Astrocyte of the spinal cord (primary cell): ENCODE measurements at places on chromosomes 7 and 10.

GRCh38 chr10:60429084-60429849 is 39.6 kb upstream of the ANK3 start:
- DNase-seq, result no peak

DNA sequence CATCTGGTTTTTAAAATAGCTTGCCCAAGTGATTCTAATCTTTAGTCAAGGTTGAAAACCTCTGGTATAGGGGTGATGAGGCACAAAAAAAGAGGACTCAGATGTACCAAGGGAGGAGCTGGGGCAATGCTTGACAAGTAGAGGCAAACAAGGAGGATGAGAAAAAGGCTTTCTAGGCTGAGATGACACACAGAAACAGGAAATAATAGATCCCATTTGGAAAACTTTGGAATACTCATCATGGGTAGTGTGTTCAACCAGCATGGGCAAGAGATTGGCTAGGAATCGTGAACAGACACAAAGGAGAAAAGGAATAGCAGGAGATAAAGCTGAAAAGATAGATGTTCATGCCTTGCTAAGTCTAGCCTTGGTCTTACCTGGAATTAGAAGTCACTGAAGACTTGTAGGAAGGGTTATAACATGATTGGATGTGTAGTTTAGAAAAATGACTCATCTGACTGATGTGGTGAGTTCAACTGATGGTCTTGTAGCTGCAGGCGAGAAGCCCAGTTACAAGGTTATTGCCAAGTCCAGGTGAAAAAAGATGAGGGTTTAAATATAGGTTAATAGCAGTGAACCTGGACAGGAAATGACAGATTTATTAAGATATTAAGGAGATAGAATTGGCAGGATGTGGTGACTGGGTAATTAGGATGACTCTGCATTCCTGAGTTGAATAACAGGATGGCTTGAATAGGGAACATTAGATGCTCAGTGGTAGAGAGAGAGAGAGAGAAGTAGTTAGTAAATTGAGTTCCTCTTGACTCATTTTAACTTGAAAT is 214.0 kb upstream of the LRGUK start:
- DNase-seq, result peak; percentile 38

GRCh38 chr10:80693565-80693964 is 155.9 kb downstream of the SH2D4B start:
- no peak for DNase-seq

- DNase-seq, result no peak
These were observed 11.7 kb downstream of the SEMA3C start for GRCh38 chr7:80907141-80907601.

- DNase-seq, result no peak
These were observed 8.9 kb downstream of the CUBN start for GRCh38 chr10:17120694-17121093.

DNA sequence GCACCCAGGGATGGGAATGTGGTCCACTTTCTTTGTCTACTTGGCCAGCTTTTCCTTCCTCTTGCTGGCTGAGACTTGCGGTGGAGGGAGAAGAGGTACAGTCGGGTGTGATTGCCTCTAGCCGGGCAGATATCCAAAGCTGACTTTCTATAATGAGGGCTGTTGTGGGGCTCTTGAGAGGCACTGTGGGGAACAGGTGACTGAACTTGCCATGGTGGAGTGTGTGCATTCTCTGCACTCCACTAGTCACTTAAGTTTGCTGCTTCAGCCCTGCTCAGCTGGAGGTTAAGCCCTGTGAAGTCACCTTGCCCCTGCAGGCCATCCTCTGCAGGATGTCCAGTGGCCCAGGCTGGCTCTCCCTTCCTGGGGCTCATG is 116.6 kb downstream of the AOAH start:
- no peak for DNase-seq

DNA sequence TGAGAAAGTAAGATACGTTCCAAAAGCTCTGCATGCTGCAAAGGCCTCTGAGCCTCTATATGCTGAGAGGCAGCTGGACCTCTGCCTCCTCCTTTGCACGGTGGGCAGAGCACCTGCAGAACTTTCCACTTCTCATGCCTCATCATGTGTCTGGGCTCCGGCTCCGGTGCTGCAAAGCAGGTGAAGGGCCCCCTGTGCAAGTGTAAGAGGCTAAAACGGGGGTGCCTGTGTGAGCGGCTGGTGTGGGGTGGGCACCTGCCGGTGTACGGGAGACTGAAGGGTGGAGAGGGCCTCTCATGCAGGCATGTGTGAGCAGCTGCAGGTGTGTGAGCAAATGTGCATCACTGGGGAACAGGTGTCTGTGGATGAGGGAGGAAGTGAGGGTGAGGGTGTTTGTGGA is 121.0 kb downstream of the KCNMA1 start:
- no peak for DNase-seq

DNA sequence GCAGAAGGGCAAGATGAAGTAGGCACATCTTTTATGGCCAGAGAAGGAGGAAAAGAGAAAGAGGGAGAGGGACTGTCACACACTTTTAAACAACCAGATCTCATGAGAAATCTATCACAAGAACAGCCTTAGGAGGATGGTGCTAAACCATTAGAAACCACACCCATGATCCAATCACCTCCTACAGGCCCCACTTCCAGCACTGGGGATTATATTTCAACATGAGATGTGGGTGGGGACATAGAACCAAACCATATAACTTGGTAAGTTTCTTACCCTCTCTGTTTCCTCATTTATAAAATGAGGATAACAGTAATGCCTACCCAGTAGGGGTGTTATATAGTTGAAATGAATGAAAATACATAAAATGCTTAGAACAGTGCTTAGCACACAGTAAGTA is 66.0 kb downstream of the CHCHD3 start:
- DNase-seq, result no peak

- DNase-seq, result peak; percentile 47
These were observed 310.1 kb downstream of the MDFIC start for GRCh38 chr7:115232041-115232440.

DNA sequence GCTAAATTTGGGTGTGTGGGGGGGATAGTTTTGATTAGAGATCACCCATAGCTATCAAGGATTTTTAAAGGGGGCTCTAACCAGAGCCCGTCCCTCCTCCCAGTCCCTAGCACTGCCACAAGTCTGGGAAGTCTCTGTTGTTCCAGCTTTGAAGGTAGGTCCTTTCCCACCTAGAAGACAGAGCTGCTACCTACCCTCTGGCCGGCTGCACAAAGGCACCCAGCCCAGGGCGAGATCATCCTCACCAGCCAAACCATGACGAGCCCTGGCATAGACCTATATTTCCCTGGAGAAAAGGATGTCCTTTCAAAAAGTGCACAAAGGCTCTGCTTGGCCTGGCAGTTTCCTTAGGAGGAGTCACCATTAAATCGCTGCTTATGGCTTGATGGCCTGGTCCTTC is 147.8 kb downstream of the CYP26A1 start:
- no peak for DNase-seq

- no peak for DNase-seq
These were observed 5.9 kb upstream of the CFAP69 start for GRCh38 chr7:90239050-90239449.

DNA sequence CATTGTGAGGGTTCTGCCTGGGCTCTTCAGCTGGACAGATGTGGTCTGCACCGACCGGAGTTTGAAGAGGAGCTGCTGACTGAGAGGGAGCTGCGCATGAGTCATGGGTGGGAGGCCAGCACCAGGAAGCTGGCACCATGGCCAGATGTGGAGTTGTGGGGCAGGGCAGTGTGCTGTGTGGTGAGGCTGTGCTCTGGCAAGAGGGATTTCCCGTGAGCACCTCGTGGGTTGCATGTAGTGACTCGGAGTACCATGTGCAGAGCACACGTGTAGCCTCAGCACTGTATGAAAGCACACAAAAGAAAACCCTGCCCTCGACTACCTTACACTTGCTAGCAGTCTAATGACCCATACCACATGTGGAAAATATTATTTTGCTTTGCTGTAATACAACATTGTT is 103.4 kb downstream of the WNT2 start:
- no peak for DNase-seq

GRCh38 chr10:115093286-115093775 is at the start of gene ATRNL1:
Gene ATRNL1 (plus strand): TSS chr10:115093365. CDS start chr10:115093751, 386 bp downstream.
- peak; percentile 22 for DNase-seq

- DNase-seq, result no peak
These were observed 24.8 kb downstream of the BRAF start for GRCh38 chr7:140899883-140900282.

DNA sequence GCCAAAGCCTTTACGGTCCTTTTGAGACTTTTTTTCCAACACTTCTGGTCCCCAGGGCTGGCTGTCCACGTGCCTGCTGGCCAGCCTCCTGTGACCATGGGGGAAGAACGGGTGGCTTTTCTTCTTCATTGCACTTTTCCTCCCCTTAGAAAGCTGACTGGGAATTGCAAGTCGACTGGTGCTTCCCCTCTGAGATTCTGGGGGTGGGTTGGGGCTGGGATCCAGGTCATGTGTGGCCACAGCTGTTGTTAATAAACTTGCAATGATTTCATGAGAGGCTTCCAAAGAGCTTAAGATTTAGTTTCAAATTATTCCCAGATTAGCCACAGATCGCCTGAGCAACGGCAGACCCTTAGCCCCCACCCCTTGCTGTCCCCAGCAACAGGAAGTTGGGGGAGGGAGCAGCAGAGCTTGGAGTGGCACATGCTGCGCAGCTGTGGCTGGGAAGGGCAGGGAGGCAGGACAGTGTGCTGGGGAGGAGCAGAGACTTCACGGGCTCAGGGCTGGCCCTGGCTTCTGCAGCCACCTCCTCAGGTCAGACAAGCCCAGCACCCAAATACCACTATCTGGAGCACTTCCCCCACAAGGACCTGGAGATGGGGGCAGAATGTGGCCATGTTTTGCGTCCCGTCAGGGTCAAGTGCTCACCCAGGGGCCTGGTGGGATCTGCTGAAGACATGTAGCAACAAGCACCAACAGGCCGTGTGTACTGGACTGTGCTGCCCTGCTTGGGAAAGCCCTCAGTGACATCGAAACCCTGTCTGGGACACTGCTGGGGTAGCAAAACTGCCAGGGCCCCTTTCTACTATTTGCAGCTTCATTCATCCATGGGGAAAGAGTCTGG is 147.1 kb downstream of the RNF216 start:
- peak; percentile 89 for DNase-seq

DNA sequence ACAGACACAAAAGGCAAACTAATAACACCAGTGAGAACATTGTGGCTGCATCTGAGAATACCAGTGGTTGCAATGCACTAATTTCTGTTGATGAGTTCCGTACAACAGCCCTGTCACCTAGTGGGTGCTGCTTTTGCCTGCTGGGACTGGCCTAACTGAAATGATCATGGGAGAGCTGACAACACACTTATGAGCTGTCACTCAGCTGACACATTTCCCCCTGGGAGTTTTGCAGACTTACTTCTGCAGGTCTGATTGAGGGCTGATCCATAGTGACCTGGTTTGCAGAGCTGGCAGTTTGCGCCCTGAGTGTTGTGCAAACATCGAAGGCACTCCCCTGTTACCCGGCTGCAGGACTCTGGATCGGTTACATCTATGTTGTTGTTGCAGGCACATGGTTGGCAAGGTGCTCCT is 60.6 kb upstream of the LAMB1 start:
- DNase-seq, result no peak

DNA sequence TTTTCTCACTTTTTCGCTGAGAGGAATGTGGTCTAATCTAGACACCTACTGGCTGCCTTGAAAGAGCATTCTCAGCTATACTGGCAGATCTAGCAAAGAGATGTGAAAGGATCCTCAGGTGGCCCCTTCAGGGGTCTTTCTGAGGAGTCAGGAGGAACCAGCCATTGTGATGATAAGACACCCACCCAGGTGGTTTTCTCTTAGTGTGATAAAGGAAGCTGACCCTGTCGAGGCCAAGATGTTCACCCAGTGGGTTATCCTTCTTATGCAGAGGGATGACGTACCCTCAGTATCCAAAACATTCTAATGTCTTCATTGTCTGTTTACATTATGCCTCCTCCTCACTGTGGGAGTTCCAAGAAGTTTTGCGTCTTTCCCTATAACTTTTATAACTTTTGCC is 98.3 kb upstream of the LRGUK start:
- DNase-seq, result no peak

DNA sequence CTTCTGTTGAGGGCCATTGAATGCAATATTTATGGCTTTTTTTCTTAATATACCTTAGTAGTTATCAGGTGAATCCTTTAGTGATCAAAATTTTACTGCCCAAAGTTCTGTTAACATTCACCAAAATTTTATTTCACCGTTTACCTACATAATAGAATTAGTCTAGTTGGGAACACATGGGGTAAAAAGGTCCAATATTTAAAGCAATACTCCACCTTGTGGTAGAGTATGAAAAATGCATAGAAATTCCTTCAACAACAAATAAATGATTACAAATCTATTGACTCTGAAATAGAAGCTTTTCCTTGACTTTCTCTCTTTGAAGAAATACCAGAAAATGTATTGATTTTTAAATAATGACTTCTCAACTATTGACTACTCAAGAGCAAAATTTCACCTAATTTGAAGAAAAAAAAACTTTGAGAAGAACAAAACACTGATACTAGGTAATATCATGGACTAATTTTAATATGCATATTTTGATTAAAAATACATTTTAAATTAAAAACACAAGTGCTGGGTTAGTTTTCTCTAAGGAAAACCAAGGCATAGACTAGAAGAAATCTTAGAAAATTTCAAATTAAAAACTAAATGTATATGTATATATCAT is 43.3 kb downstream of the POLR1F start:
- DNase-seq, result peak; percentile 57

GRCh38 chr7:88669913-88670312 is 89.6 kb upstream of the ZNF804B start:
- no peak for DNase-seq

DNA sequence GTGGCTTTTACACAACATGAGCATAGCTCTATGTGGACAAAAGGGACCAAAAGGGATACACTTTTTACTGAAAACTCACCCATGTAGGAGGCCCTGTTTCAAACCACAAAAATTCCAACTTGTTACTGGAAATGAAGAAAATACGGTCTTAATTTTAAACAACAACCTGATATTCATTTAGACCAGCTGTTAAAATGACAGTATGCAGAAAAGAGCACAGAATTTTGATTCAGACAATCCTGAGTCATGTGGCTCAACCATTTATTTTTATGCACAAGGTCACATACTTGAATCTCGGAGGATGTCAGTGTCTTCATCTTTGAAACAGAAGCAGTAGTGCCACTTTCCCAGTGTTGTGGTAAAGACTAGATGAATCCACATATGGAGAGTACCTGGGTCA is 426.5 kb upstream of the NFE2L3 start:
- no peak for DNase-seq

GRCh38 chr10:15353471-15354017 is 17.5 kb downstream of the FAM171A1 start:
- no peak for DNase-seq

GRCh38 chr7:30879139-30880124 is 32.2 kb upstream of the AQP1 start:
- no peak for DNase-seq

- DNase-seq, result peak; percentile 40
These were observed 916 bp downstream of the LAMB1 start for GRCh38 chr7:108001764-108002725.

GRCh38 chr7:3201937-3202710 is 98.9 kb upstream of the SDK1 start:
- DNase-seq, result no peak

- no peak for DNase-seq
These were observed 31.6 kb upstream of the KCNIP2 start for GRCh38 chr10:101875068-101875688.

- no peak for DNase-seq
These were observed 151.3 kb downstream of the GALNT11 start for GRCh38 chr7:152176797-152177196.
